Myocyte (in vitro differentiated cells): ENCODE measurements at places on chromosomes 16 and 17. TPM values are rescaled to one million over a fixed set of nuclear protein-coding genes. Genes with fewer than 3 reads are reported as not detected.

The UBTF gene
- total RNA-seq: 45.7 and 65.8 TPM in 2 replicates

The PGS1 gene
- 37.9 and 53.2 TPM in 2 replicates for total RNA-seq

The KRTAP4-4 gene
- total RNA-seq: not detected in 2 replicates

The TMC8 gene
- total RNA-seq: not detected in 2 replicates

The ELMO3 gene
- total RNA-seq: 0.56 and 0.99 TPM in 2 replicates

The CHRNE gene
- total RNA-seq: not detected in 2 replicates

The ACSM5 gene
- total RNA-seq: 2.0 and 2.7 TPM in 2 replicates

The TBX2 gene
- 6.5 and 7.7 TPM in 2 replicates for total RNA-seq

The SEPTIN12 gene
- not detected in 2 replicates for total RNA-seq

The PLCG2 gene
- total RNA-seq: 0.05 and 0.11 TPM in 2 replicates

The C16orf82 gene
- not detected in 2 replicates for total RNA-seq

The CPHXL2 gene
- not detected in 2 replicates for total RNA-seq

The ITGAL gene
- total RNA-seq: not detected in 2 replicates

The GPRC5B gene
- total RNA-seq: 26.5 and 52.9 TPM in 2 replicates

The GUCY2D gene
- not detected in 2 replicates for total RNA-seq

The DNAAF8 gene
- total RNA-seq: 0.91 and 1.1 TPM in 2 replicates

The KRTAP3-2 gene
- total RNA-seq: not detected in 2 replicates

The TBC1D26 gene
- 0.05 TPM in 1 of 2 replicates, not detected in the other for total RNA-seq

The KRTAP4-6 gene
- total RNA-seq: not detected in 2 replicates

DNA sequence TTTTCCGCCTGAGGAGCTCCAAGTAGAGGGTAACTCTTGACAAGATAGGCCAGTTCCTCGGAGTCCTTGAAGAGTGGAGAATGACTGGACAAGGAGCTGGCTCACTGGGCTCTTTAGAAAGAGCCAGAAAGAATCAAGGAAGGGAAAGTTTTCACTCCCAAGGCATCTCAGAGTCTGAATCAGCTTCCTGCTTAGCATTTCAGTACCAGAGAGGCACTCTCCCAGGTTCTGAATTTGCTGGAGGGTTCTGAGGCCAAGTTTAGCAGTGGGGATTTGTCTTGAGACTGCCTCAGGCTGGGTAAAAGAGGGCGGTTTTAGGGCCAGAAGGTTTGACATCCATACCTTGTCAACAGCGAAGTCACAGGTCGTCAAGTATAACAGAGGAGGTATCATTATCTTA lies 25.5 kb downstream of the GP2 start:
- DNase-seq: no peak

GRCh38 chr17:9036336-9036735 lies 15.0 kb downstream of the NTN1 start:
- DNase-seq: no peak

- peak; percentile 70 for DNase-seq
Measured at GRCh38 chr16:53503991-53504663, 1.1 kb upstream of the AKTIP start.

GRCh38 chr17:68840073-68840472 lies 115.1 kb downstream of the ABCA8 start:
- DNase-seq: peak; percentile 59

GRCh38 chr17:16820161-16820877 lies 130.3 kb downstream of the CCDC144A start:
- DNase-seq: peak; percentile 50

GRCh38 chr17:10063730-10064241 lies 134.6 kb downstream of the GAS7 start:
- no peak for DNase-seq

GRCh38 chr17:51907041-51907440 lies 251.5 kb downstream of the CA10 start:
- DNase-seq: no peak

- peak; percentile 53 for DNase-seq
Measured at GRCh38 chr16:50681021-50681885, at the start of gene SNX20. Gene SNX20 (minus strand): TSS chr16:50681312. CDS start chr16:50677526, 3,786 bp downstream.

- DNase-seq: no peak
Measured at GRCh38 chr17:36592716-36593321, 1.1 kb downstream of the DHRS11 start.

DNA sequence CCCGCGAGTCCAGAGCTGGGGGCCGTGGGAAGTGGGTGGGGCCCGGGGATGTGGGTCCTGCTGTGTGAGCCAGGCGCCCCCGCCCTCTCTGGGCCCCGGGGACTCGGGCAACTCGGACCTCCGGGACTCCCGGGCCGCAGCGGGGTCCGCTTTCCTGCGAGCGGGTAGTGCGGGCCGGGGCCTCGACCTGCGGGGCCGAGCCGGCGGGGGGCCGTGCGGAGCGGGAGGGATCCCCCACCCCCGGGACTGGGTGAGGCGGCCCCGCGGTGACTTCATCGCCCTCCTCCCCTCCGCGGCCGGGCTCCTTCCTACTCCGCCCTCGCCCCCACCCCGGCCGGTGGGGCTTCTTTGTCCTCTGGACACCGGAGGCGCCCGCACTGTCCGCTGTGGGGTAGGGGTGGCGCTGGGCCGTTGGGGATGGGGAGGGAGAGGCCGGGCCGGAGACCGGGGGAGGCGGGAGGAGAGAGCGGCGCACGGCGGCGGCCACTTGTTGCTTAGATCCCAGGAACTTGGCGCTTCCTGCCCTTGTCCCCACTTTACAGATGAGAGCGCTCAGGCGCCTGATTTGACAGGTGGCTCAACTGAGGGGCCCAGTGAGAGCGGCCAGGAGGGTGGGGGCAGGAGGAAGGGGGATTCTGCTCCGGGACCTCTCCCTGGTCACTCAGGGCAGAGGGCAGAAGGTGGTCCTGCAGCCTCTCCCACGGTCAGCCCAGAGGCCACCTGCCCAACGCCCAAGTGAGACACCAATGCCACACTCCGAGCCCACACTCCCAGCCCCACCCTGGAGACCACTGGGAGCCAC lies 874 bp downstream of the CMTM3 start:
- peak; percentile 64 for DNase-seq

DNA sequence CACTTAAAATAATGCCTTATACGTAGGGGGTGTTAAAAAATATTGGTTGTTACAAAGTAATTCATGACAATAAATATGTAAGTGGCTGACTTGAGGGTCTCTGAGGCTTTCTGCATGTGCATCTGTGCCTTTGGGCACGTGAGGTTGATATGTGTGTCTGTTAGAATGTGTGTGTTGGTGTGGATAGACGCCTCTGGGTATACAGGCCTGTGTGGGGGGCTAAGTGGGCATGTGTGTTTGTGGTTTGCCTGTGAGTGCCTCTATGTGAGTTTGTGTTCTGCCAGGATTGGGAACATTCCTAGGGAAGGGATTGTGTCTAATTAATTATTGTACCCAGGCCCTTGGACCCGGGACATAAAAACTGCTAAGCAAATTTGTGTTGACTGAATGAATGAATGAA lies 19.0 kb downstream of the GP2 start:
- DNase-seq: no peak

DNA sequence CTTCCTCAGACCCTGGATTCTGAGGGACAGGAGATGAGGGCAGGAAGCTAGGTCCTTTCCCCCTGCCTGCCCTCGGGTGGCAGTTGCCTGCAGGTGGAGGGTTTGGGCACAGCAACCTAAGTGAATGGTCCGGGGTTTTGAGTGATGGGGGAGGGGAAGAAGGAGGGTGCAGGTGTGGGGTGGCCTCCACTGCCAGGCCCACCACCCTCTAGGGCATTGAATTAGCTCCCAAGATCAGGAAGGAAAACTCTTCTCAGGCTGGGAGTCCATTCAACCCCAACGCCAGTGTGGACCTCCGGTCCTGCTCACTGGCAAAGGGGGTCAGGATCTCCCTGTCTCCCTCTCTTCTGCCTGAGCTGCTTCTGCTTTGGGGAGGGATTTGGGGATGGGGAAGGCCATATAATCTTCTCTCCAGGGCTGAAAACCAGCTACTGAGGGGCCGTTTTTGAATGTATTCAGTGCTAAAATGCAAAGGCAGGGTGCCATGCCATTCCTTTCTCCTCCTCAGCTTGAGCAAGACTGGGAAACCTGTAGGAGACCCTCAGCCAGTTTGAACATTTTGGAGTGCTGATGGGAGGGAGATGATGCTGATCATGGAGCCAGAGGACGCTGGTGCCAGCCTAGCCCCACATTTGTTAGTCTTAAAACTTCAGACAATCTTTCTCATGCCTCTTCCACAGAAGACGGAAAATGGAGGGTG lies 18.8 kb downstream of the GRB7 start:
- DNase-seq: no peak

- no peak for DNase-seq
Measured at GRCh38 chr17:81499601-81499970, 13.0 kb downstream of the ACTG1 start.

DNA sequence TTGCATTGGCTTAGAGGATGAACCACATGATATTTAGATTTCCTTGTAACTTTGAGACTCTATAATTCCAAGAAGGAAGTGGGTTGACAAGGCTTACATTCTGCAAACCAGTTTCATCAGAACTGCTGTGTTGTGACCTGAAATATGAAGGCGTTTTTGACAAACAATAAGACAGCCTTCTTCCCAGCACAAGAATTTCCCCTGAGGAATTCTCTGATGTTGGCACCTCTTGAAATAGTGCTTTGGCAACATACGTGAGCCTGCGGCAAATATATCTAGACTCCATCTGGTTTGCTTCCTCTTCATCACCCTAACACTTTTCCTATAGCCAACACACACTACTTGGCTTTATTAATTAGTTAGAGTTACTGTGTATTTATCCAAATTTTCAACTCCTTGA lies 585.5 kb upstream of the SOX9 start:
- no peak for DNase-seq

- no peak for DNase-seq
Measured at GRCh38 chr16:2853531-2854073, 4.4 kb downstream of the PRSS22 start.

GRCh38 chr17:35653619-35654361 lies 66.7 kb downstream of the AP2B1 start:
- DNase-seq: no peak

GRCh38 chr17:67253384-67253783 lies 8.4 kb upstream of the HELZ start:
- DNase-seq: no peak

DNA sequence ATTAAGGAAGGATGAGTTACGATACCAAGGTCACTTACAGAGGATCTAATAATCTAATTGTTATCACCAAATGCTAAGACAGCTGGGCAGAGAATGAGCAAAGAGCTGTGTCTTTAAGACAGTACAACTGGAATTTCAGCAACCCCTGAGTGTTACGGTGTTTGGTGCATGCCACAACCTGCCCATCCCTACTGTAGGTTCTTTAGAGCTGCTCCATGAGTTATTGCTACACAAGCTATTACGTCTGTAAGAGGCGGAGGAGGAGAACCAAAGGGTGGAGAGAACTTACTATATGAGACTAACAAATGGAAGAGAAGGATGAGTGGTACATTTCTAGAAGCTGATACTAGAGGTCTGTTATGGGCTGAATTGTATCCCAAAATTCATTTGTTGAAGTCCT lies 14.2 kb upstream of the C17orf78 start:
- DNase-seq: no peak

DNA sequence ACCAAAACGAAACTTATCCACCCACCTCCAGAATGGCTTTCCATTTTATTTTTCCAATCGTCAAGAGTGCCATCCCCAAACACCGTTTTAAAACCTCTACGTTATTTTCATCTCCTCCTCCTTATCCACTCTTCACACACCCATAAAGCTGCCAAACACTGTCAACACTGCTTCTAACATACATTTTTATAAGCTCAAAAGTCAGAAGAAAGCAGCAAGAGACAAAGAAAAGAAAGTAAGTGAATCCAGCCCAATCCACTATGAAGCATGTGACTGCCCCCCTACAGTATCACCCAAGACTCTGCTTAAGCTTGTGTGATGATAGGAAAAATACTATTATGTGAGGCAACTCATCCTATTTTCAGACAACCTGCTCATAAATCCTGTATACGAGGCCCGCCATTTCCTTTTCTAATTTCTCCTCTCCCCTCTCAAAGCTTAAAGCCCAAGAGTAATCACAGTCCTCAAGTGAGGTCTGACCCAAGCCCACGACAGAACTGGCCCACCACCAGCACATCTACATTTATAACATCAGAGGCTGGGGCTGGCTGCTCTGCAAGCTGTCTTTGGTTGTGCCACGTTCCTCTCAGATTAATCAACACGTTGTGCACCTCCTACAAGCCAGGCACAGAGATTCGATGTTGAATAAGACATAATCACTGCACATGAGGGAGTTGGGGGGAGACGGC lies 16.3 kb downstream of the USP31 start:
- DNase-seq: peak; percentile 50

- DNase-seq: no peak
Measured at GRCh38 chr17:30997842-30998241, 27.0 kb downstream of the RNF135 start.

DNA sequence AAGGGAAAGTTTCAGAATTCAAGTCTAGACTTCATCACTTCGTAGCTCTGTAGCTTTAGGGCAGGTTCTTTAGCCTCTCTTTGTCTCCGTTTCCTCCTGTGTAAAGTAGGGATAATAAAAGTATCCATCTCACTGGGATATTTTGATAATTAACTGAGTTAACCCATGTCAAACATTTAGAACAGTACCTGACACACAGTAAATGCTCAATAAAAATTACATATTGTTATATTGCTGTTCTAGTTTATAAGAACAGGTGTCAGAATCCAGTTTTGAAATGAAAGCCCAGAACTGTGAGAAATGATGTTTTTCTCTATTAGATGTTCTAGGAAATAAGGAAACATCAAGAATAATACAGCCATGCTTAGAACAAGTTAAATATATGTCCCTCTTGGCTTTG lies 4.3 kb downstream of the MOSMO start:
- no peak for DNase-seq

- DNase-seq: peak; percentile 81
Measured at GRCh38 chr17:81097134-81097942, 62.4 kb downstream of the BAIAP2 start.

- no peak for DNase-seq
Measured at GRCh38 chr16:81639931-81640680, 139.0 kb upstream of the PLCG2 start.

- peak; percentile 62 for DNase-seq
Measured at GRCh38 chr17:48241131-48241591, 133.6 kb downstream of the SNX11 start.

DNA sequence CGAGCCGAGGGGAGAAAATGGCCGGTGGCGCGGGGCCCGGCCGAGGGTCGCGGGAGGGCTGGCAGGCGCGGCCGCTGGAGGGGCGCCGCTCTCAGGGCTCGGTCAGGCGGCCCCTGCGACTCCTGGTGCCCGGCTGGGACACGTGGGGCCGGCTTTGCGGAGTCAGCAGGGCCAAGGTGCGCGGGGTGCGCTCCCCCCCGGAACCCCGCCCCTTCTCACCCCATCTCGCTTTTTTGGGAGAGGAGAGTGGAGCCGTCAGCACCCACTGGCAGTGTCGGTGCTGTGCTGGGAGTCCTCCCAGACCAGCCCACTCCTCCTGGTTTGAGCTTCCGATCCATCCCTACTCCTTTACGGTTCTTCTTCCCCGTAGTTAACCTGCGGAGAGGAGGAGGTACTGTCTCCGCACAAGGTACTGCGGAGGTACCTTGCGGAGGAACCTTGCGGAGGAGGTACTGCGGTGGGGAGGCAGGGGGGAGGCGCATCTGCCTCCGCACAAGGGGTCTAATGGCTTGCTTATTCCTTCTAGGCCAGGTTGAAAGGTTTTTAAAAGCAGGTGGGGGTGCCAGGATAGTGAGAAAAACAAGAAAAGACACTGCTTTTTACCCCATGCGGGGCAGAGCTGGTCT lies 19.1 kb upstream of the CBX8 start:
- no peak for DNase-seq
